ENCODE measurements at places on chromosomes 3 and 15.

- no peak for DNase-seq
Observed at GRCh38 chr3:154334973-154335420, 10.7 kb upstream of the DHX36 start.

DNA sequence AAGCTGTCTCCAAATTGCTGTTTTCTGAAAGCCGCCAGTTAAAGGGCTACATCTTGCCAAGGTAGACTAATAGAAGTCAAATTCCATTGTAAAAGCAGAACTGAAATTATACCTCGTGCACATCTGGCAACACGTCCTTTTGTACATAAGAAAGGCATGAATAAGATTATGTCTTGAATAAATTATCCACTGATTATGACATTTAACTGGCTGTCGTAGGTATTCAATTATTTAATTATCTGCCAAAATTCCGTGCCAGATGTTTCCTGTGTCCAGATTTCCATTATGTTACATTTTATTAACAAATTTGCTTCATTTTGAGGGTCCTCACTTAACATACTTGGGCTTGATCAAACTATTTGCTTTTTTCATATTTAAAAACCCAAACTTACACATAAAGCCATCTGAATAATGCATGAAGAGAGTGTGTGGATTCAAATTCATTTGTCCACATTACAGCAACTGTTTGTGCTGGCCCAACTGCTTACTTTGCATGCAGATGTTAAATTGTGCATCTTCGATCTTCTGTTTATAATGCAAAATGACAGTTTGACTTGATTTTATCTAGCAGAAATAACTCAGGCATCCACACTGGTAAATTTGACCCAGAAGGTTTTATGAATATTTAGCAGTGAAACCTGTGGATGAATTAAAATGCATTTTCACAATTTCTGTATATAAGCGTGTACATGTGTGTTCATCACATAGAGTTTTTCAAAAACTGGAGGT lies 701.5 kb downstream of the ZNF385D start:
- DNase-seq, result no peak

GRCh38 chr3:151673974-151674373 lies 59.8 kb upstream of the AADACL2 start:
- no peak for DNase-seq

GRCh38 chr3:109234300-109234699 lies 82.0 kb downstream of the DPPA2 start:
- no peak for DNase-seq

GRCh38 chr15:63920504-63921175 lies 86.9 kb upstream of the HERC1 start:
- DNase-seq, result no peak

- no peak for DNase-seq
Observed at GRCh38 chr3:78889348-78889747, 878.5 kb downstream of the ROBO1 start.

Data from stimulated activated CD4-positive, alpha-beta T cell treated with anti-CD3 and anti-CD28 coated beads, Interleukin-4, amount 100 ng/mL, for 24 hours (primary cell).